ENCODE measurements at places on chromosomes 4 and X.

DNA sequence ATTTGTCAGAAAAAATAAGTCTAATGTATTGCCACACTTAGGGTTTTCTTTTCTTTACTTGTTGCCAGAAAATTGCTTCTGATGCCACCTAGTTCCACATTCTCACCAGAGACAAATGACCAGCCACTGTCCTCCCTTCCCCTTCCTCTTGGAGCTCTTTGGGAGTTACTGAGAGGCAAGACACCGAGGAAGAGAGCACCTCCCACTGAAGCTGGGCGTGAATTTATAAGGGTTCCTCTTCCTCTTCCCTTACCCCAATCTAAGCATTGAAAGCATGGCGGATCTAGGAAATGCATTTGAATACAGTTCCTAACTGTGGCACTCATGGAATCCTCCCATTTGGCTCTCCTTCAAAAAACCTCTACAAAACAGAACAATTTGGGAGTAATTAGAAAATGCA is 30.0 kb downstream of the ANXA3 start:
- no peak for DNase-seq

- DNase-seq: no peak
Measured at GRCh38 chr4:37442062-37442323, 197.4 kb downstream of the NWD2 start.

DNA sequence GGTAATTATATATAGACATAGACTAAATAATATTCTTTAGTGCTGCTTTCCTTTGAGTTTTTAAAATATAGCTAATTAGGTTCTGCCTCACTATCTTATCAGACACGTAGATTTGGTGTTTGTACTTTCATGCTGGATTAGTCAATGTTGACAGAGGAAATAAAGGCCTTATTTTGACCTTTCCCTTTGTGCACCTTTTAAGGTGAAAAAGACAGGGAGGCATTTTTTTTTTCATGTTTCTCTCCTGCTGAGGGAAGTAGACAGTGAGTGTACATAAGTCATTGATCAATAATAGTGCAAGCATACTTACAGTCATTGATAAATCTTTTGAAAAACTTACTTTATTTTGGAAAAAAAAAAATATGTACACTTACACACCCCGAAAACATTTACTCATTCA is 467.8 kb downstream of the GRXCR1 start:
- DNase-seq: no peak

DNA sequence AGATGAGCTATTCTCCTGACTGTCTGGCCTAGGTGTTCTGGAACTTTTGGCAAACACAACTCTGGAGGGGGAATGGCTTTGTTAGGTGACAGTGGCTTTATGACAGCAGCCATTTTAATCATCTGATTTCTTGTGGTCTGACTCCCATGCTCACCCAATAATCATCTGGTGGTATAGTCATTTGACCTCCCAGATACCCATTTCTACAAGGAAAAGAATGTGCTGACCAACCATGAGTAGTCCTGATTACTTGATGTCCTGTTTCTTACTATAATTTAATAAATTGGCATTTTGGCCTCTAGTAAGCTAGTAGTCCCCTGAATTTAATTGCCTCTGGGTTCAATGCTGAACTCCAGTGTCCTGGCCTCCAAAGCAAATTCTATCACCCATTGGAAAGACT is 109.9 kb upstream of the DUSP21 start:
- no peak for DNase-seq

DNA sequence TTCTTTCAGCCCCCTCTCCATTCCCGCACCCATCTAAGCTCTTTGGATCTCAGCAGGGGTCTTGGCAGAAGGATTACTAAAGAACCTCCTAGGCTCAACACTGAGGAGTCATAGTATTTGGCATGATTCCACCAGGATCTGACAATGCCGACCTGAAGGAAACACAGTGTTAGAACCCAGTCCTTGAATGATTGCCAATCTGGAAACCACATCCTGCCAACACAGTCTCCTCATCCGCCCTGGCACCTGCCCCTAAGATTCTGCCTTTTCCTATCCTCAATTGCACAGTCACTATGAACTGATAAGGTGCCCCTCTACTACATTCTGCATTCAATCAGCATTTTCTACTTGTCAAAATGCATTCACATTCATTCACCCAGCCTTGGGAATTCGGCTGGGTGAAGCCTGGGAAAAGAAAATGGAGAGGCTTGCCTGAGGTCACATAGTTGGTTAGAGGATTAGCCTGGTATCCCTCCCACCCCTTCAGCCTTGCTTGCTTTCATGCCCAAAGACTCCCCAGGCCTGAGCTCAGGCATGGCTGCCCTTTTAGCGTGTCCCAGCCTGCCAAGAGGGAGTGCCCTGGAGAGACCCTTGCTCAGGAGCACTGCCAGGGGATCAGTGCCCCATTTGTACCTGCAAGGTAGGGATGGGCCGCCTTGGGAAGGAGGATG is 2.2 kb upstream of the CLDN2 start:
- DNase-seq: no peak

DNA sequence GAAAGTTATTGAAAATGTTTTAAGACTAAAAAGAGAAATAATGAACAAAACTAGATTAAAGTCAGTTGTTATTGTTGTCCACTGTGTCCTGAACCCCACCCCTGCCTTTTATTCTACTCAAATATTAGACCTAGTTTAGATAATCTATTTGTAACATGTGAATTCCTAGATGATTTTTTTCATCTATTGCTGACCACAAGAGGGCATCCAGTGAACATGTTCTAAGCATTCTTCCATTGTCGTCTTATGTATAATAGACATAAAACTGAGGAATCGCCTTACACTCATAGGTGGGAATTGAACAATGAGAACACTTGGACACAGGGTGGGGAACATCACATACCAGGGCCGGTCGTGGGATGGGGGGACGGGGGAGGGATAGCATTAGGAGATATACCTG is 36.4 kb upstream of the HPRT1 start:
- no peak for DNase-seq

DNA sequence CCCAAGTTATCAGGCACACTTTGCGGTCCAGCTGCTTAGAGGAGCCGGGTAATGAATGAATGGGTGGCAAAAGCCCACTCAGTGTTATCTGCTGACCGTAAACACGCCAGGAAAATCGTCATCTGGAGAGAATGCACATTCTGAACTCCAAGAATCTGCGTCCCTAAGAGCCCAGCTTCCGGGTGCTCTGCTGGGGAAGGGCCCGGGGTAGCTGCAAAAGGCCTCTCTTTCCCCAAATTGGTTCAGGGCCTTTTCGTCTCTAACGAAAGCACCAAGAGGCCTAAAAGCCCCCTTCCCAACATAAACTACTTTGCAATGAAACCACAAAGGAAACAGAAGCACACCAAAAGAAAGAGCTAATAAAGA is 1.6 kb upstream of the SFRP2 start:
- no peak for DNase-seq

DNA sequence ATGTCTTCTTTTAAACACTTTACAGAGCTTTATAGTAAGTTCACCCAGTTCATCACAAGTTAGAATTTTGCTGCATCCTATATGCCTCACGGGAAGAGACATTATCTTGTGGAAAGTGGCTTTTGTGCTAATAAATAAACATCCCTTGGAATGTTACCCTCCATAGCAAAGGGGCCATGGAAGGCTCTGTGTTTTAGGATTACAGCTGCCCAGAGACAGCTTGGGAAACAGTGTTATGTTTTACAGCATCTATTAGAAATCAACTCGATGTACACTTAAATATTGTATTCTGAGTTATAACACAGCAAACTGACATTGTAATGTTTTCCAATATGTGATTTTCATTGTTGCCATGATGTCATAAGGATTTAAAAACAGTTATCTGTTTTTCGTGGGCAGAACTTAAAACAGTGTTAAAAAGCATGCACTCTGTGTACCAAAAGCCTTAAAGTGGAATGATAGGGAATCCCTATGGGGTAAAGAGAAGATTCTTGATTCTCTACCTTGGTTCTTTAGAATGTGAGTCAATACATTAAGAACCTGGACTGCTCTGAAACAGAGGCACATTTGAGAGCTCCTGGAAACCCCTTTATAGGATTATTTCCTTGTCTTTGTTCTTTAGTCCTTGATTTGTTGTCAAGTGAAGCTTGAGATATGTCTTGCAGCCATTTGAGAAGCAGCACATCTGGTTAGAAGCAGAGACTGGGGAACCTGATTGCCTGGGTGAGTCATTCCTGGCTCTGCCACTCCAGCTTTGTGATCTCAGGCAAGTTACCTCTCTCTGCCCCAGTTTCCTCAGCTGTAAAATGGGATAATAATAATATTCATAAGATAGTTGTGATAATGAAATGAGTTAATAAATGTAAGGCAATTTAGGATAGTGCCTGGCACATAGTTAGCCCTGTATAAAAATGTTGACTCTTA is 41.6 kb downstream of the ARHGAP10 start:
- no peak for DNase-seq

DNA sequence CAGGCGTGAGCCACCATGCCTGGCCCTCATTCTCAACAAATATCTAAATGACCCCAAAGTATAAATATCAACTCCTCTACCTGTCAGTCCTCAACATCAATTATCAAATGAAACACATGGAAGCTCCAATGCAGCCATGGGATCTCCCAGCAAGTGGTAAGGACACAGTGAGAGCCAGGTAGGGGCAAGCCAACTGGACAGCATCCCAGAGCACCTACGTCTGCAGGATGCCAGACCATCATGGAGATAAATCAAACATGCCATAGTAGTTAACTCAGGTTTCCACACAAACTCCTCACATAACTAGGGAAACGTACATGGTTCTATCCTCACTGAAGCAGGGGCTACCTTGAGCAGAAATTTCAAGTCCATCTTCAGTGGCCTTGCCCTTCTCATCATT is 159.9 kb upstream of the MED14 start:
- DNase-seq: no peak

GRCh38 chr4:53531585-53532224 is 59.6 kb downstream of the LNX1 start:
- no peak for DNase-seq

DNA sequence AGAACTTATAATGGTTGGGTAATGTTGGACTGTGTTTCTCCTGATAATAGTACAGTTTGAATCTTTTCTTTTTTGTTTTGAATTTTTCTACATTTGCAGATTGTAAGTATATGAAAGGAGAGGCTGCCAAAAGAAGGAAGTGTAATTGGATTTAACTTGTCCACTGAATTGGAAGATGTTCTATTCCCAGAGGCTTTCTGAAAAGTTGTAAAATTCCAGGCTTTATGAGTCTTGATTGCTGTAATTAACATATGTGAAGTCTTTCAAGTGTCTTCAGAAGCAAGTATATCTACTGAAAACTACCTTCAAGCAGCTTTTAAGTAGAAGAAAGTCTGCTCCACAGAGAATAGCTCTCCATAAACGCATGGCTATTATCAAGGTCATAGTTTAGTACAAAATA is 2456.4 kb downstream of the PCDH7 start:
- DNase-seq: no peak

GRCh38 chr4:55926610-55927009 is 22.1 kb upstream of the CEP135 start:
- no peak for DNase-seq

GRCh38 chr4:147550626-147551246 is 66.5 kb upstream of the TMEM184C start:
- DNase-seq: no peak

DNA sequence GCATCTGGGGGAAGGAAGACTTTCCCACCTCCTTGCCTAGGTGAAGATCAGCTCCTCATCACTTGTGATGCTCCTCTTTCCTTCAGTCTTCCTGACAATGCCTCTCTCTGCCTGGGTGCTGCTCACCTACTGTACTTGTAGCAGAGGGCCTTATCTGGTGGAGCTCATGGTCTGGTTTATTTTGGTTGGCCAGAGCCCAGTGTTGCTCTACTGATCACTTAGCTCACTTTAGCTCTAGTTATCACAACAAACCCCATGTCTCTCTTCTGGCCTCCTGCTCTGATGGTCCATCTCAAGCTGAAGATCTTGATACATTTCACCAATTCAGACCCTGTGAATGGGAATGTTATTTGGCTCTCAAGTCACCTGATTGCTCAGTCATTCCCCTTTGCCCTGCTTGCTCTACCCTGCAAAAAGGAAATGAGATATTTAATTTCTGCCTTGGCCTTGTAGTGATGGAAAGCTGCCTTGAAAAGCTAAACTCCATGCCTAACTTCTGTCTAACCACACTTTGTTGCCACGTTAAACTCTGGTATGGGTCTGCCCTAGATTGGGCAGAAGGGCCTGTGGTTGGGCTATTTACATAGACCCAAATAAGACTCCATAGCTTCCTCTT is 30.3 kb upstream of the ADH1C start:
- DNase-seq: no peak

DNA sequence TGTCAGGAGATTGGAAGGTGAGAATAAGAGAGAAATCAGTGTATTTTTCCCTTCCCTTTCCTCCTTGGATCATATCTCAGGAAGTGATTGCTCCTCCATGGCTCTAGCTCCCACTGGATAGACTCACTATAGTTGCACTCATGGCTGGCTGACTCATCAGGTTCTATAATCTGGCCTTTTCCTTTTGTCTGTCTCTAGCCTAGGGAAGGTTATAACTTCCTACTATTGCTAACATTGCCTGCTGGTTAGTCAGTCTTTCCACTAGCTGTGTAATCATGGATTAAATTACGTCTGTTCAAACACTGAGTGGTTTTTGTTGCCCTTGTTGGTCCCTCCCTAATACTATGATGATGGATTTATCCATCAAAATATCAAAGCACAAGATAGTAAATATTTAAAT is 195.5 kb upstream of the VEGFC start:
- DNase-seq: no peak

DNA sequence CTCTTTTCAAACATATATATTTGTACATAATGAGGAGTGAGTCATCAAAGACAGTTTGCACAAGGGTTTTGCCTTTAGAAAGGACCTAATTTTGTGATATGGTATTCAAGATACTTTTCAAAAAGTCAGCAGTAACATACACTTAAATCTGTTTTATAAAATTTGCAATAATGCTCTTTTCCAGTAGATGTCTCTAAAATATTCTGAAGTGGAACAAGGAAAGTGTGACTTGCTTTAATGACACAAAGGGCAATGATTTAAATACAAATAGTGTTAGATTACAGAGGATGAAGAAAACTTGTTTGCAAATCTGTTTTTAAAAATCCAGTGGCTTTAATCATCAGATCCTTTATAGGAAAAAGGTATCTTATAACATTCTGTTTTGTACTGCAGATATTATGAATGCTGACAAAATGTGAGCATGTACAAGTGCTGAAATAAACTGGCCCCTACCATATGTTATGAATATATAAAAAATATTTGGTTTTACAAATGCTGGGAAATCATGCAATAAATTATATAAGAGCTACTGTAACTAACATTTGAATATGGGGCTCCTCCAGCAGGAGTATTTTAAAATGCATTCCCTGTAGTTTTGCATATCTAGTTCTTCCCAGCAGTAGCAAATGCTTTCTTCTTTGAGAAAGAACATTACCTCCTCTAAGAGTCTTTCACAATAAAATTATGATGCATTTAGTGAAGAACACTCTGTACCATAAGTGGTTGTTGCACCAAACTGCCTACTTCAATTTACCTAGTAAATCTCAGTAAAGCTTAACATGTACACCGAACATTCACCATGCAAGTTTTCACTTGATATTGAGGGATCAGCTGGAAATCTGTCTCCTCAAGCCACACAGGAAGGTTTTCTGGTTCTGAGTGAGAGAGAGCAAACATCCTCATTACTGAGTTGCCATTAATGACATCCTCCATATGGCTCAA is 20.2 kb downstream of the MMRN1 start:
- no peak for DNase-seq

Data from stimulated activated CD8-positive, alpha-beta memory T cell treated with anti-CD3 and anti-CD28 coated beads, Interleukin-4, amount 100 ng/mL, for 1 hour (primary cell).